Esophagus squamous epithelium (tissue), 5 donors: ENCODE measurements at places on chromosomes 11 and 22.

GRCh38 chr11:19792510-19792909 lies 79.9 kb downstream of the NAV2 start:
- H3K4me1 ChIP-seq, result peaks cover 15% of the 10 kb centered on the region
- H3K27ac ChIP-seq, result no peak overlapping the region
- H3K36me3 ChIP-seq, result no peaks in the 10 kb centered on the region
- DNase-seq, result no peak
- H3K4me3 ChIP-seq, result no peak overlapping the region
- H3K27me3 ChIP-seq, result no peaks in the 10 kb centered on the region

GRCh38 chr22:37633089-37633624 lies 6.3 kb upstream of the SH3BP1 start:
- no peaks in the 10 kb centered on the region for H3K27me3 ChIP-seq
- peak overlapping the region; percentile 94 for H3K27ac ChIP-seq
- peaks cover 41% of the 10 kb centered on the region for H3K4me1 ChIP-seq
- DNase-seq, result no peak
- H3K36me3 ChIP-seq, result no peaks in the 10 kb centered on the region

- H3K36me3 ChIP-seq, result peaks cover 89% of the 10 kb centered on the region
- H3K4me3 ChIP-seq, result no peak overlapping the region
- H3K27me3 ChIP-seq, result no peaks in the 10 kb centered on the region
- no peaks in the 10 kb centered on the region for H3K4me1 ChIP-seq
- DNase-seq, result no peak
Observed at GRCh38 chr22:20741634-20742581, 32.0 kb upstream of the SERPIND1 start.

DNA sequence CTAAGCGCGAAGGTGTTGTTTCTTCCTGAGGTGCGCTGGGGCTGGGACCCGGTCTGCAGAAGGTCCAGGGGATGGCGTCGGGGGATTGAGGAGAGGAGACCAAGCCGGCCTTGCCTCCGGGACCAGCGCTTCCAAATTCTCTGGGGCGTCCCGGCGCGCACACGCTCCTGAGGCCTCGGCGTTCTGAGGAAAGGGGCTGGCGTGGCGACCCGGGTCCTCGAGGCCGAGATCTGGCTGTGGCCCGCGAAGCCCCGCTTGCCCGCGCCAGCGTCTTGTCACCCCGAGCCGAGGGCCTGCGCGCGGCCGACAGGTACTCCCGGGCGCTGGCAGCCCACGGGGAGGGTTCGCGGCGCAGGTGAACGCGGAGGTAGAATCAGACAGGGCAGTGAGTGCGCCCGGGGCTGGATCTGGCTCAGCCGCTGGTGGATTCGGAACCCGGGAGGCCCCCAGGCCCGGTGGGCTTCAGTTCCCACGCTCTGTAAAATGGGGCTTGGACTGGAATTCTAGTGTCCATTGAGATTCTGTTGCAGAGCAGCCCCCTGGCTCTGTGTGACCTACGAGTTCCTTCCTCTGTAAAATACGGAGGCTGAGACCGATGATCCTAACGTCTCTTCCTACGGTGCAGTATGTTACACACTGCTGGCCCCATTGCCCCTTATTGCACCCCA lies 14.7 kb downstream of the SSH3 start:
- DNase-seq, result no peak
- peak overlapping the region; percentile 83 for H3K4me3 ChIP-seq
- H3K4me1 ChIP-seq, result peaks cover 33% of the 10 kb centered on the region
- H3K27me3 ChIP-seq, result no peaks in the 10 kb centered on the region
- H3K27ac ChIP-seq, result peak overlapping the region; percentile 98

- no peaks in the 10 kb centered on the region for H3K36me3 ChIP-seq
- DNase-seq, result no peak
- no peaks in the 10 kb centered on the region for H3K27me3 ChIP-seq
- H3K27ac ChIP-seq, result peak overlapping the region; percentile 76
- H3K4me3 ChIP-seq, result no peak overlapping the region
Observed at GRCh38 chr11:123166071-123166559, 28.9 kb downstream of the CLMP start.

- H3K4me3 ChIP-seq, result no peak overlapping the region
- no peak for DNase-seq
- H3K27me3 ChIP-seq, result no peaks in the 10 kb centered on the region
- peaks cover 30% of the 10 kb centered on the region for H3K36me3 ChIP-seq
- peaks cover 79% of the 10 kb centered on the region for H3K4me1 ChIP-seq
- no peak overlapping the region for H3K27ac ChIP-seq
Observed at GRCh38 chr22:49824185-49824925, 3.3 kb downstream of the BRD1 start.

GRCh38 chr11:19882356-19882755 lies 169.7 kb downstream of the NAV2 start:
- DNase-seq, result no peak
- no peak overlapping the region for H3K27ac ChIP-seq
- H3K36me3 ChIP-seq, result no peaks in the 10 kb centered on the region

GRCh38 chr22:24515027-24515338 lies 19.9 kb downstream of the UPB1 start:
- DNase-seq, result no peak
- H3K4me1 ChIP-seq, result peaks cover 10% of the 10 kb centered on the region
- no peak overlapping the region for H3K27ac ChIP-seq
- no peaks in the 10 kb centered on the region for H3K36me3 ChIP-seq
- H3K4me3 ChIP-seq, result no peak overlapping the region

DNA sequence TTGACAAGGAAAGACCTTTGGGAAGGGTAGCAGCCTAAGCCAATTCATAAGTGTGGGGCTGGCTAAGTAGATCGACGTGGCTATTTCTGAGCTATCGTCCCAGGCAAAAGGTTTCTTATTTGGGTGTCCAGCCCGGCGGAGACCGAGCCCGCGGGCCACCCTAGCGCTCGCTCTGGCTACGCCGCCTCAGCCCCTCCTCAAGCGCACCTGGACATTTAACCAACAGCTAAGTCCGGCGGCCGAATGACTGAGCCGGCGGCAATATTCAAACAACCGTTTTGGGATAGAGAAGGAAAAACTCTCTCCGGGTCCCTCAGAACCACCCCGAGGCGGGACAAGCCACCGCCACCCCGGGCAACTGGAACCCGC lies 457 bp downstream of the RNF141 start:
- peak overlapping the region; percentile 97 for H3K4me3 ChIP-seq
- H3K27me3 ChIP-seq, result no peaks in the 10 kb centered on the region
- no peak for DNase-seq
- peak overlapping the region; percentile 92 for H3K27ac ChIP-seq

DNA sequence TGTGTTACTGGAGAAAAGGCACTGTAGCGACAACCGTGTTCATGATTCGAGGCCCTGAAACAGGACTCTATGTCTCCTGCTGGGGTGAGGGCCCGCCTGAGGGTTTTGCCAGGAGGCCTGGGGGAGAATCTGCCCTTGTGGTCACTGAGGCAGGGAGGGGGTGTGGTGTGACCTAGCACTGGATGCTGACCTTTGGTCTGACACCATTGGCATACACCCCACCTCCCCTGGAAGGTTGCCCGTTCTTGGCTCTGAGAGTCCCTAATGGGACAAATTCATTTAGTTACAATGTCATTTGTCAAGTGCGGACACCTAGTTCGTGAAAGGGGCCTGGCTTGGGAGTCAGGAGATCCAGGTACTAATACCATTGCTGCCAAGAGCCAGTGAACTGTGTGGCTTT lies 29.0 kb downstream of the NECTIN1 start:
- H3K4me1 ChIP-seq, result peaks cover 98% of the 10 kb centered on the region
- H3K27ac ChIP-seq, result peak overlapping the region; percentile 95
- no peaks in the 10 kb centered on the region for H3K27me3 ChIP-seq
- no peak overlapping the region for H3K4me3 ChIP-seq

- H3K27ac ChIP-seq, result peak overlapping the region; percentile 76
- DNase-seq, result no peak
- no peaks in the 10 kb centered on the region for H3K27me3 ChIP-seq
- peaks cover 15% of the 10 kb centered on the region for H3K4me1 ChIP-seq
- H3K4me3 ChIP-seq, result no peak overlapping the region
- H3K36me3 ChIP-seq, result peaks cover 83% of the 10 kb centered on the region
Observed at GRCh38 chr11:44592125-44592940, 26.9 kb downstream of the CD82 start.

- no peaks in the 10 kb centered on the region for H3K36me3 ChIP-seq
- peaks cover 19% of the 10 kb centered on the region for H3K27me3 ChIP-seq
- H3K27ac ChIP-seq, result no peak overlapping the region
- no peak for DNase-seq
- H3K4me3 ChIP-seq, result no peak overlapping the region
Observed at GRCh38 chr11:282171-282570, 4.0 kb downstream of the NLRP6 start.

GRCh38 chr11:77801477-77801876 lies 19.0 kb downstream of the RSF1 start:
- no peak overlapping the region for H3K4me3 ChIP-seq
- no peak for DNase-seq
- no peaks in the 10 kb centered on the region for H3K36me3 ChIP-seq
- no peaks in the 10 kb centered on the region for H3K27me3 ChIP-seq

DNA sequence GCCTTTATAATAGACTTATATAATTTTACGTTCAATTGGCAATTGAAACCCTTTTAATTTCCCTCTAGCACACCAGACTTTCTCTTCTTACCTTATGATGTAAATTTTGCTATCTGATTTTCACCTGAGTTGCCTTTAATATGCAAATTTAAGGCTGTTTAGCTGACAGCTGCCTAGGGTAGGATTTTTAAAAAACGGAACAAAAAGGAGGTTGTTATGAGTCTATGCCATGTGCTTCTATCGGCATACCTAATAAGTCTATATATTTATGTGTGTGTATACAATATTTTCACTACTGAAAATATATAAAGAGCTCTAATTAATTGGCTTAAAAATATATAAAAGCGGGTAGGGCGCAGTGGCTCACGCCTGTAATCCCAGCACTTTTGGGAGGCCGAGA lies 11.8 kb upstream of the SELENOH start:
- H3K4me3 ChIP-seq, result no peak overlapping the region
- no peak overlapping the region for H3K27ac ChIP-seq
- H3K36me3 ChIP-seq, result no peaks in the 10 kb centered on the region
- no peak for DNase-seq
- H3K4me1 ChIP-seq, result no peaks in the 10 kb centered on the region
- H3K27me3 ChIP-seq, result no peaks in the 10 kb centered on the region

- no peaks in the 10 kb centered on the region for H3K4me1 ChIP-seq
- H3K4me3 ChIP-seq, result no peak overlapping the region
- no peaks in the 10 kb centered on the region for H3K36me3 ChIP-seq
- H3K27me3 ChIP-seq, result no peaks in the 10 kb centered on the region
Observed at GRCh38 chr11:10058356-10058755, 235.7 kb downstream of the SBF2 start.
